MCF 10A (cell line): ENCODE measurements at places on chromosomes 2 and 18.
A peak's percentile ranks its signal among the peaks of the same experiment; 100 is the strongest.

DNA sequence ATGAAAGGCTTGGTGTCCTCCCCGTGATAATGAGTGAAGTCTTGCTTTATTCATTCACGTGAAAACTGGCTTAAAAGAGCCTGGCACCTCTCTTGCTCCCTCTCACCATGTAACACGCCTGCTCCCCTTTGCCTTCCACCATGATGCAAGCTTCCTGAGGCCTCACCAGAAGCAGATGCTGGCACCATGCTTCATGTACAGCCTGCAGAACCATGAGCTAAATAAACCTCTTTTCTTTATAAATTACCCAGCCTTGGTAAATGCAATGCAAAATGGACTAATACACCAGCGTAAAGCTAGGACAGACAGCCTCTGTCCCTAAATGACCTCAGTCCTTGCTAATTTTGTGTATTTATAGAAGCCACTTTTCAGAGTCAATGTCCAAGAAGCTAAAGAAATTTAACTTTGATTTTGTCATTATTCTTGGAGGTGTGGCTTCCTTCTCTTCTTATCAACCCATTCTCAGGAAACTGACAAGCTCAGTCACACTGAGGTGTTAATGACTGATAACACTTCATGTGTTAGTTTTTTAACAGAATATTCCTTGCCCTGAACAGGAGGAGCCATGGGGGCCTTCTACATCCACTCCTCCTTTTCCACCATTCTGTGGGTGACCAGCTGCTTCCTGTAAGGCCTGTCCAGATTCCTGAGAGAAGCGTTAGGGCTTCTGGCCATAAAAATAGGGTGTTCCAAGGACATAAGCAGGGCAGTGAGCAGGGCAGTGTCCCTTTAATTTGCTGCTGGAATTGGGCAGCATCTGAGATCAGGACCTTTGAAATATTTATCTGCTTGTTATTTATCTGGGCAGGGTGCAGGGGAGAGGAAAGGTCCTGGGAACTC is 38.0 kb upstream of the EPAS1 start:
- DNase-seq: no peak

DNA sequence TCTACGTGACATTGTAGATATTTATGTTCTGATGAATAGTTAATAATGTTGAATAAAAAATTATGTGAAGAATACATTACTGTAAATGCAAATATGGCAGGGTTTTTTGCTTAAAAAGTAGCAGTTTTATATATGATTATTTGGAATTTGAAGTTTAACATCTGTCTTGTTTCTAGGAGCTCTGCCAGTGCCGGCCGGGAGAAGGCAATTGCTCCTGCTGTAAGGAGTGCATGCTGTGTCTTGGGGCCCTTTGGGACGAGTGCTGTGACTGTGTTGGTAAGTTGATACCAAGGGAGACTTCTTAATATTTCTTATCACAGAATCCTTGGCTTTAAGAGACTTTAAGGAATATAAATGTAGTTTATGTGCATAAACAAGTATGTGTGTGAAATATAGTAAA is 25.2 kb downstream of the TWSG1 start:
- no peak for DNase-seq

DNA sequence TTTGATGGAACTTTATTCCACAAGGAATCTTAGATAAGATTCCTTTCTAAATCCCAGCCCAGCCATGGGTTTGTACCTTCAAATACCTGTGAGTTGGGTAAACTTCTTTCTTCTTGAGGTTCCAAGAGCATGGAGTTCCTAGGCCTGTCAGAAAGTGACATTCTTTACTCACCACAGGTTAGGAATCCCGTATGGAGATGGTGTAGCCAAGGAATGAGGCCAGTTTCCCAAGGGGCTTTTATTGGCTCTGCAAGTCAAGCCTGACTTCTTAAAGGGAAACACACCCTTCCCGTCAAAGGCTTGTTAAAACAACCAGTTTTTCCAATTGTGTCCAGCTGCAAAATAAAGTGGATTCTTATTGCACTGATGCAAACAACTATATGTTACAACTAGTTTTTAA is 45.8 kb downstream of the STK17B start:
- DNase-seq: no peak

- DNase-seq: no peak
Observed at GRCh38 chr18:47842836-47843235, 87.6 kb downstream of the SMAD2 start.

DNA sequence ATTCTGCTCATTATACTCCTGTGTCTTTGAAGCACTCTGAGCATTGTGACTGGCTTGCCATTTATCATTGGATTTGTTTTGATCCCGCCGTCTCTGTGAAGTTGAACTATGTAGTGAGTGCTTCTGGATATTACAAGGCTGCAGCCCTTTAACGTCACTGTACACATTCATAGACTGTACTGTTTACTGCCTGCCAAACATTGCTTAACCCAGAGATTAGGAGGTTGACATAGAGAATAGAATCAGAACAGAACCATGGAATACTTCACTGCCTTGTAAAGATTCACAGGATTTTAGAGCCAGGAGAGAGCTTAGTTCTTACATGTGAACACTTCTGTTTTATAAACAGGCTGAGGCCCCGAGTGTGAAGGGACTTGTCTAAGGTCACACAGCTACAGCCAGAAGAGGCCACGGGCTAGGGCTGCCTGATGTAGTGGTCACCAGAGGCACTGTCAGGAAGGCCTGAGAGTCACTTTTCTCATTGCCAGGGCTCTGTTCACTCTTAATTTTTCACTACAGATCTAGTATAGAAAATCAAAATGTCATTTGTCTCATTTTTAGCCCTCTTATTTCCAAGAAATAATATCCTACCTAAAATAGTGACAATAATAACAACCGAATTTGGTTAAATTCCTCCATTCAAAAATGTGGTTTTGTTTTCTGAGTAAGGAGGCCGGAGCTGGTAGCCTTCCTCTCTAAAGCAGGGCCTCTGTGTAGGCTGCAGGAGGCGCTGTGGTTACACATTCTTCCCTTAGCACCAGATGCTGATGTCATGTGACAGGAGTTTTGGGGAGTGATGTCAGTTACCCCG is 87.9 kb downstream of the UGGT1 start:
- peak; percentile 68 for DNase-seq

GRCh38 chr2:63438181-63438580 is 150.1 kb downstream of the WDPCP start:
- no peak for DNase-seq

DNA sequence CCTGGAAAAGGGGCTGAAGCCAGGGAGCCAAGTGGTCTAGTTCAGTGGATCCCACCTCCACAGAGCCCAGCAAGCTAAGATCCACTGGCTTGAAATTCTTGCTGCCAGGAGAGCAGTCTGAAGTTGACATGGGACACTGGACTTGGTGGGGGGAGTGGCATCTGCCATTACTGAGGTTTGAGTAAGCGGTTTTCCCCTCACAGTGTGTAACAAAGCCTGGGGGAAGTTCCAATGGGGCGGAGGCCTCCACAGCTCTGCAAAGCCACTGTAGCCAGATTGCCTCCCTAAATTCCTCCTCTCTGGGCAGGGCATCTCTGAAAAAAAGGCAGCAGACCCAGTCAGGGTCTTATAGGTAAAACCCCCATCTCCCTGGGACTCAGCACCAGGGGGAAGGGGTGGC is 144.4 kb downstream of the PTPRM start:
- DNase-seq: no peak

DNA sequence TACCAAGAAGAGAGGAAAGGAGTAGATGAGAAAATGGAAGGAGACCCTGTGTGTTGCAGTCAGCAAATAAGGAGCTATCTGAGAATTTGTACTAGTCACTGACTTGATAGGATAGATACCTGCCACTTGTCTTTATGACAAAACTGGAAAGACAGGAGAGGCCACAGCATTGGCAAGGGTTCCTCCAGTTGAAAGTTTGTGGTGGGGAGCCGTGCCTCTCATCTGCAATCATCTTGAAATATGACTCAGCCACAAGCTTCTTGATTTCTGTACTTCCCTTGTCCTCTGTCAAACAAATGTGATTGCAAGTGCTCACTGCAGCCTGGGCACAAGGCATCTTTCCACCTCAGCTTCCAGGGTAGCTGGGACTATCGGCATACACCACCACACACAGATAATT is 99.1 kb downstream of the GREB1L start:
- DNase-seq: peak; percentile 19

GRCh38 chr2:160289831-160290230 is 89.8 kb upstream of the ITGB6 start:
- DNase-seq: no peak

- peak; percentile 6 for DNase-seq
Observed at GRCh38 chr2:163132850-163133249, 294.3 kb upstream of the KCNH7 start.

- DNase-seq: no peak
Observed at GRCh38 chr2:113334147-113334546, 55.4 kb upstream of the PAX8 start.

DNA sequence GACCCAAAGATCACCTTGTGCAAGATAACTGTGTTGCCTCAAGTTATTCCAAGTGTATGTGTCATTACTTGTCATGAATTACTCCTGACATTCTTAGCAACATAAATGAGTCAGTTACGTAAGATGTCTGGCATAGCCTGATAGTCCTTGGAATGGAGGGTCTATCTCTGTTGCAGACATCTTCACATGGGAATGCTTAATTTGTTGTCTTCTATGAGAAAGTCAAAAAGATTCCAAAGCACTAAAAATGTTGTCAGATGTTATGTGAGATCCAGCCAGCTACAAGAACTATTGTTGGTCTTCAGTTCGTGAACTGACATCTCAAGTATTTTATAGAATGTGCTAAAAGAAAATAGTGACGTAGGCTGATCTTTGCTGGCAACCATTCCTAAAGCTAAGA is 178.2 kb upstream of the RASGRP3 start:
- peak; percentile 53 for DNase-seq

DNA sequence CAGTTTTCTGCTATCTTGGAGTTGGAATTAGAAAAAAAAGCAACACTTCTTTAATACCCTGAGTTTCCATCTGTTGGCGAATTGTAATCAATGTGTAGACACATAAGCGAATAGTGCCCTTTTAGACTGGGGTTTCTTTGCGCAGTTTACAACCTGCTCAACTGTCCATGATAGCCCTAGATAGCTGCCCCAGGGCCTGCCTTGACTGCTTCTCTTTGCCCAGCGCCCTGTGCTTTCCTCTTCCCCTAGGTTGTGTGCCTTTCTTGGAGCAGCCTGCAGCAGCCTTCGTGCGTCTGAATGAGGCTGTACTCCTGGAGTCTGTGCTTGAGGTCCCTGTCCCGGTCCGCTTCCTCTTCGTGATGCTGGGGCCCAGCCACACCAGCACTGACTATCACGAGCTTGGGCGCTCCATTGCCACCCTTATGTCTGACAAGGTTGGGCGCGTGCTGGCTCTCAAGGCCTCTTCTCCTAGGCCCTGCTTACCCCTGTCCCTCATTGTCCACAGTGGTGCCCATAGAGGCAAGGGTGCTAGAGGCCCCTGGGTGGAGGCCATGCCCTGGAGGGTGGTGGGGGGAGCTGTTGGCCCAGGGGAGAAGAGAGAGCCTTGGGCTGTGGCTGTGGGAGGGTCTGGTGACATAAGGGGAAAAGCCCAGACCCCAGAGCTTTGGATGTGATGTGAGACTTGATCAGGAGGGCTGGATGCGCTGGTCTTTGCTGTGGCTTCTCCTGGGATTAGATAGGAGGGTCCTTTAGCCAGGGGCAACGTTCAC is 6.9 kb downstream of the SLC4A3 start:
- DNase-seq: no peak

- DNase-seq: no peak
Observed at GRCh38 chr2:11578081-11578948, 44.5 kb downstream of the GREB1 start.

GRCh38 chr2:197196541-197197180 is 113.9 kb downstream of the ANKRD44 start:
- peak; percentile 13 for DNase-seq

DNA sequence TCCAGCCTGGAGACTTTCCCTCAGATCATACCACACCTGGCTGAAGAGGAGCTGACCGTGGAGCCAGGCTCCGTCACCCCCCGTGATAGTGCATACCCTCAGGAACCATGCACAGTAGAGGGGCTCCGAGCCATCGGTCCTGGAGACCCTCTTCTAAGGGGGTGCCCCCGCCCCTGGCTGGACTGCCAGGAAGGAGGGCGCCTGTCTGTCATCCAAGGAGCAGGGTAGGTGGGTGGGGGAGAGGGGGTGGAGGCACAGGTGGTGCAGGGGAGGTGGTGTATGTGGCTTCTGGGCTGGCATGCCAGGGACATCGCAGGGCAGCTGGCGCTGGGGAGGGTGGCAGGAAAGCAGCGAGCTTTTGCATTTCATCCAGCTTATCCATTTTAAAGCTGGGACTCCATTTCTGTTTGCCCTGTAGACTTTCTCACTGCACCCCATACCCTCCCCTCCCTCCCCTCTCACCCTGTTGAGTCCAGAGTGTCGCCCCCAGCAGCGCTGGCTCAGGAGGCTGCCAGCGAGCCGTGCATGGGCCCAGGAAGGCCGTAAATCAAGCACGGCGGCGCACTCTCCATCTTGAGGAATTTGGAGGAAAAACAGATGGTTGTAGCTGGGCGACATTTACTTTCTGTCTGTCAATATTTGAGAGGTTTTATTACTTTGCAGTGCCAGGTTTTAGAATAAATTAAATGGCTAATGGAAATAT is 56.2 kb upstream of the HS6ST1 start:
- no peak for DNase-seq

GRCh38 chr2:239341146-239341732 is 59.6 kb downstream of the HDAC4 start:
- no peak for DNase-seq

DNA sequence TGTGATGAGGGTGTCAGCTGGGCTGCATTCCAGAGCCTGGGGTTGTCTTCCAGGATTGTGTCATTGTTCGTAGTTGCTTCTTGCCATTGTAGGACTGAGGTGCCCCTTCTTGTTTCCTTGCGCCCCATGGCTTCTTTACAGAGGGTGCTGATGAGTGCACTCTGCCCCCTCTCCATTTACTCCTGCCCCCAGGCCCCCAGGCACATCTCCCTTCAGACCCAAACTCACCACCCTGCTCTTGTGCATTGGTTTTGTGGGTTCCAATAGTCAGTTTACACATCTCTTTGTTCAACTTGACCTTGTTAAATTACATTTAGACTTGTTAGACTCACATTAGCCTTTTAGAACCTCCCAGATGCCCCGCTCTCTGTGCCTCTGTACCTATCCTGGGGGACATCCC is 33.1 kb downstream of the HJURP start:
- no peak for DNase-seq

DNA sequence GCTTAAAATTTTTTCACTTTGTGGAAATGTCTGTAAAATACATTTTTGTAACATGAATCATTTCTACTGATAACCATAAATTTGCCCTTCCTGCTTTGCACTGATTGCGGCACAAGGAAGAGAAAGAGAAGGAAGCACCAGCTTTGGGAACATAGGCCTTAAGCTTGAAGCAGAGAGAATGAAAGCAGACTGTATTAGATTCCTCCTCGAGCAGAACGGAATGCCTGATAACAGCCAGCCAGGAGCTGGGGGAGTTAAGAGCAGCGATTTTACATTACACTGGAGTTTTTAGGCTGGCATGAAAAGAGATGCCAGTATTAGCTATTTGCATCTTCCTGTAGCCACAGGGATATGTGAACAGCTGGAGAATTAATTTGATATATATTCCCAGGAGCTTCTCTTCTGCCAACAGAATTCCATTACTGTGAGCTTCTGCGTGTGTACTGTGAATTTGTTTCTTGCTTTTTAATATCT is 33.5 kb downstream of the CRIM1 start:
- DNase-seq: no peak

DNA sequence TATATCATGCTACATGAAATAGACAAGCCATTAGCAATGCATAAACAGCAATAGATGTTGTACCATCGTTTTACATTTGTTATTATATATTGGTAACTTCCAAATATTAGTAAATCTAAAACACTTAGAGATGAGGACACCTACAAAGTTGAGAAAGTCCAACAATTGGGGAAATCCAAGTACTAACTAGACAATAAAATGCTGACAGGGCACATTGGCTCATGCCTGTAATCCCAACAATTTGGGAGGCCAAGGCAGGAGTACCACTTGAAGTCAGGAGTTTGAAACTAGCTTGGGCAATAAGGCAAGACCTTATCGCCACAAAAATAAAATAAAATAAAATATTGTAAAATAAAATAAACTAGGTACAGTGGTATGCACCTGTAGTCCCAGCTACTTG is 1023.1 kb downstream of the SUCLG1 start:
- no peak for DNase-seq
